Right renal cortex interstitium (tissue), 3 donors: ENCODE measurements at places on chromosomes 3 and 15. TPM values are rescaled to one million over a fixed set of nuclear protein-coding genes. Genes with fewer than 3 reads are reported as not detected.

GRCh38 chr3:27392950-27393679 is 23.9 kb upstream of the NEK10 start:
- DNase-seq, result no peak

DNA sequence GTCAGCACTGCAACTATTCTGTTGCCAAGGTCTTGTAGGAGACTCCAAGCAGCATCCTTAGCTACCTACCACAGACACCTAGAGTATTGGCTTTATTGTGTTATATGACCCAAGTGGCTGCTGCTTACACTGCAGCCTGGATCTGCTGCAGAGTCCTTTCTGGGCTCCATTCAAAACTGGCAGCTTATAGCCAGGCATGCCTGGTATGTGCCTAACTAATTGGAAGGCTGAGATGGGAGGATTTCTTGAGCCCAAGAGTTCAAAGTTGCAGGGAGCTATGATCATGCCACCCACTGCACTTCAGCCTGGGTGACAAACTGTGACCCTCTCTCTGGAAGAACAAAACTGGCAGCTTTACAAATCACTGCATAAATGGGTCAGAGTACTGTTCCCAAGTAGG is 8.6 kb downstream of the NDUFB4 start:
- DNase-seq, result no peak

Gene ADAMTSL3
- 3.5 TPM for polyA plus RNA-seq

DNA sequence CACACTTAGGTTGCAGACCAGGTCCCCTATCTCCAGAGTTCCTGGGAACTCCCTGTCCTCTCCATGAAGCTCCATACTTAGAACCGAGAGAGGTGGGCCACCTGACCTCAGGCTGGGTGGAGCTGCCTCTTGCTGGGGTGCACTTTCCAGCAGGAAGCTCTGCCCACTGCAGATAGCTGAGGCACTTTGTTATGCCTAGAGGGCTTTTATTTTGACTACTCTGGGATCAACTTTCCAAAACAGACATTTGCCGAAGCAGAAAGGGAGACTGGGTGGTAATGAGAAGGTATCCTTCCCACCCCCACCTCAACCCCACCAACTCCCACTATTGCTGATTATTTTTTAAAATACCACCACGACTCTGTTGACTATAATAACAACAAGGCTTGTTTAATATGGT is 54.7 kb downstream of the CLDN11 start:
- DNase-seq, result no peak

DNA sequence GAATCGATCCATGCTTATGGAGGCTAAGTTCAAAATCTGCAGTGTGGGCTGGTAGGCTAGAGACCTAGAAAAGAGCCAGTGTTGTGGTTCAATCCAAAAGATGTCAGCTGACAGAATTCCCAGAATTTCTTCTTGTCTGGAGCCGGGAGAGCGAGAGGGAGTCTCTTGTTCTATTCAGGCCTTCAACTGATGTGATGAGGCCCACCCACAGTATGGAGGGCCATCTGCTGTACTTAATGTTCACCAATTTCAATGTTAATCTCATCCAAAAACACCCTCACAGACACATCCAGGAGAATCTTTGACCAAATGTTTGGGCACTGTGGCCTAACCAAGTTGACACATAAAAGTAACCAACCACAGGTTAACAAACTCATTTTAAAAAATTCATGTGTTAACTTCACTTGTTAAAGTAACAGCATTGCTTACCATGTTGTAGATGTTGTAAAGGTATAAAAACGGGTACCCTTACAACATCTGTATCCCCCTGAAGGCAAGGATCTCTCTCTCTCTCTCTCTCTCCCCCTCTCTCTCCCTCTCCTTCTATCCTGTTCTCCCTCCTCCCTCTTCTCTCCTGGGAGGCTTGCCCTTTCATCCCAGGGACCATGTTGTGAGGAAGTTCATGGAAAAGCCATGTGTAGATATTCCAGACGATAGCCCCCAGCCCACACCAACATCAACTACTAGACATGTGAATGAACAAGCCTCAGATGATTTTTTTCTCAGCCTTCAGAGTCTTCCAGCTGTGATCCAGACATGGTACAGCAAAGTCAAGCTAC is 66.4 kb upstream of the CHD2 start:
- no peak for DNase-seq

Gene DPH3
- 27.8 TPM for polyA plus RNA-seq

Gene RYR3
- polyA plus RNA-seq, result 5.9 TPM

Gene RARRES1
- 9.7 TPM for polyA plus RNA-seq

DNA sequence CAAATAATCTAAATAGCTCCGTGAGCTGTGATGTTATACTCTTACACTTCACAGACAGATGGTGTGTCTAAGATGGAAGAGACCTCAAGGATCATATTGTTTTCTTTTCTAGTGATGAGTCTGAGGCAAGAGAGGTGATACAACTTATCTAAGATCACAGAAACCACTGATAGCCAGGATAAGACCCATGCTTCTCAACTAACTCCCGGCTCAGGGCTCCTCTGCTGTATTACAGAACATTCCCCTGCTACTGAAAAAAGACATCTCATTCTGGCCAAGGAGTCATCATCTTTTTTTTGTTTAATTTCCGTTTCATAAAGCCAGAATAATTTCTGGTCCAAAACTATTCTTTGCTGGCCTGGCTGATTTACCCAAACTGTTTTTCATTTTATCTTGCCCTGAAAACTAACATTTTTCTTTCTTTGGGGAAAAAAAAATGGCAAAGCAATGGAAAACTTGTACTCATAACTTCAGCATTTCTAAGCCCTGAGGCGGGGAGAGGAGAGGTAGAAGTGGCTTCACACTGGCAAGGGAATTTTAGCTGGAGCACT is 46.9 kb upstream of the GAP43 start:
- no peak for DNase-seq

Gene LNP1
- polyA plus RNA-seq, result 7.3 TPM

DNA sequence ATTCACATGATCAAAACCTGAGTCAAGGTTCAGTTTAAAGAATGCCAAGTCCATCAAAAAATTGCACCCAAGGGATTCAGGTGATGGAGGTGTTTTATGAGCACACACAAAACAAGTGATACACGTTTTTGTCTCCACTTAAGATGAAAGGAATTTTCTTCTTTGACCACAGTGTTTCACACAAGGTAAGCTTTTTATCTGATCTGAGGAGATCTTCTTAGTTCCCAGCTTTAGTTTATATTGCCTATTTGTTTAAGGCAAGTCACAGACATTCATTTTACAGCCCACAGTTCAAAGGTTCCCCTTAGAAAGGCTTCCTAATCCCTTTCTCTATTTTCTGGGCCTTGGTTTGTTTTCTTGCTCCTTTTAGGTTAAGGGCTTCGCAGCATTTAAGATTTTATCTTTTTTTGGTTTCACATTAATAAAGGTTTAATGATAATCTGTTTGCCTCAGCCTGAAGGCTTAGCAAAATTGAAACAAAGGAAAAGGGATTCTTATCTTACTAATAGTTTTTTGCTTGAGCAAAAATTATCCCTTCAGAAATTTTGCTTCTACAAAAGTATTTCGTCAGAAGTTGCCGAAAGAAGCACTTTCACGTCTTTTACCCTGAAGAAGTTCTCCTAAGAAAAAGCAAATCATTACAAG is 420.5 kb upstream of the NAALADL2 start:
- no peak for DNase-seq

- no peak for DNase-seq
Observed at GRCh38 chr15:59644756-59645155, 12.6 kb downstream of the GTF2A2 start.

Gene CTXN2
- polyA plus RNA-seq, result not detected

Gene USP3
- polyA plus RNA-seq, result 36.9 TPM

DNA sequence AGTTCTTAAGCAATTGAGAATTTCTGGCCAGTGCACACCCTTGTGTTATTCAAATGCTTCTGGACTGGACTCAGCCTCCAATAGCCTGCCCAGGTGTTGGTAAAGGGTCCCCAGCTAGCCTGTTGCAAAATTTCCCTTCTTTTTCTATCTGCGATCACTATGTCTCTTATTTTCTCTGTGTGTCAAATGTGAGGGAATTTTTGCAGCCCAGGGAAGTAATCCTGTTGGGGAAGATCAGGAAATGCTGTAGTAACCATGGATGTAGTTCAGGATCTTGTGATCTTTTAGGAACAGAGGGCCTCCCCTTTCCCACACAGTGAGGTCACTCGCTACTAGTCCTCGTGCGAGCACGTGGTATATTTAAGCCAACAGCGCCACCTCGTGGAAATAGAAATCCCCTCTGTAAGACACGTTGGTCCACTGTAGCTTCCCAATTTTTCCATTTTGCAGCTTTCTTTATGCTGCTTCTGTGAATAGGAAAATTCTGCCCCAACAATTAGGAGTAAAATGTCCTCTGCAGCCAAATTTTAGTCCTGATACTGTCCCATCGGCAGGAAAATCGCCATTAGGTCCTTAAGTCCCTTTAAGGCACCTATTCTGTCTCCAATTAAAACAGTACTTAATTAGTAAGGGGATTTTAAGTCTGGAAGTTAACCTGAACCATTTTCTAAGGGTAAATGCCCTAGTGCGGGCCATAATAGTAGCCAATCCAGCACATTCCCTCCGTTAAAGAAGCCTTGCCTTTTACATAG is 4.0 kb upstream of the SMCO1 start:
- DNase-seq, result no peak

DNA sequence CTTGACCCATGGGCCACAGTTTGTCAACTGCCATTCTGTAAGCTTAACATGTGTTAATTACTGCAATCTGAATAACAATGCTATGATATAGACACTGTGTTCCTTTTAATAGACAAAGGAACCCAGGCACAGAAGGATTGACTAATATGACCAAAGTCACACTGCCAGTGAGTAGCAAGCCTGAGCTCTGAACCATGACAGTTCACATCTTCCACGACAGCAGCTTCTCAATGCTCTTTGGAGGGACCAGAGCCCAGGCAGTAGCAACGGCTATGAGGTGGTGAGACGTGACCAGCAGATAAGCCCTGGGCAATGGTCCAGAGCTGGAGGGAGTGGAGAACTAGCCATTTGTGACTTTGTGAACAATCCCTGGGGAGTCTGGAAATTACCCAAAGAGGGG is 19.4 kb downstream of the CA12 start:
- no peak for DNase-seq

Gene ZNF35
- polyA plus RNA-seq, result 11.5 TPM

DNA sequence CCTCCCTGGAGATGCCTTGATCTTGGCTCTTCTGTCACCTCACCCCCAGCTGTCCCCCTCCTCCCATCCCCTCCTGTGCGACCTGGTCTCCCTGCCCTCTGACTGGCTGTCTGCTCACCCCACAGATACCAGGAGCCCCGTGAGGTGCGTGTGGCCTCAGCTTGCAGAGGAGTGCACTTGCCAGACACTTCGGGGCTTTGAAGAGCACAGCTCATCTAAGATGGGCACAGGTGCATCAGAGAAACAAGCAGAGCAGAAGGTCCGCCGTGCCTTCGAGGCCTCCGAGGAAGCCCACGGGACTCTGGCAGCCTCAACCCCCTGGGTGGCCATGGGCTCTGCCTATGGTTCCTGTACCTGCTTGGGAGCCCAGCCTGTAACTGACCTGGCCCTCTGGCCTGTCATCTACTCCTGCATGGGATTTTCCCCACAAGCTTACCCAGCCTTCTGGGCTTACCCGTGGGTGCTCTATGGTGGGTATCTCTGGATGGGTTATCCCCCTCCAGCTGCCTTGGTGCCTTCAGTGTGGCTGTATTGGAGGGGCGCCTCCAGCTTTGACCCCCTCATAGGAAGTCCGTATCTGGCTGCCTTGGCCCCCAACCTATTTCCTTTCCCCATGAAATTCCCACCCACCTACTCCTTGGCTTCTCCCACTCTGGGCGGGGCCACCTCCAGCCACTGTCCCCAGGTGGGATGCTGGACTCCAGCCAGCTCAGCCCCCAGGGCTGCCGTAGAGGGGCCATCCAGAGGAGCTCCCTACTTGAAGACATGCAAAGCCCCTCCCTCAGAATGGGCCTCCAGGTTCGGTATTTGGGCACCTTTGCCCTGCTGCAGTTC is 3.8 kb downstream of the PRR23E start:
- DNase-seq, result no peak

Gene SLC6A11
- polyA plus RNA-seq, result 0.08 TPM

Gene SH3BP5
- 59.4 TPM for polyA plus RNA-seq

GRCh38 chr3:42014458-42014920 is 52.6 kb upstream of the ULK4 start:
- no peak for DNase-seq

GRCh38 chr15:37134244-37134643 is 33.9 kb upstream of the MEIS2 start:
- no peak for DNase-seq

GRCh38 chr15:59950603-59951388 is 53.3 kb upstream of the FOXB1 start:
- DNase-seq, result no peak

Gene MAGEL2
- 4.1 TPM for polyA plus RNA-seq

DNA sequence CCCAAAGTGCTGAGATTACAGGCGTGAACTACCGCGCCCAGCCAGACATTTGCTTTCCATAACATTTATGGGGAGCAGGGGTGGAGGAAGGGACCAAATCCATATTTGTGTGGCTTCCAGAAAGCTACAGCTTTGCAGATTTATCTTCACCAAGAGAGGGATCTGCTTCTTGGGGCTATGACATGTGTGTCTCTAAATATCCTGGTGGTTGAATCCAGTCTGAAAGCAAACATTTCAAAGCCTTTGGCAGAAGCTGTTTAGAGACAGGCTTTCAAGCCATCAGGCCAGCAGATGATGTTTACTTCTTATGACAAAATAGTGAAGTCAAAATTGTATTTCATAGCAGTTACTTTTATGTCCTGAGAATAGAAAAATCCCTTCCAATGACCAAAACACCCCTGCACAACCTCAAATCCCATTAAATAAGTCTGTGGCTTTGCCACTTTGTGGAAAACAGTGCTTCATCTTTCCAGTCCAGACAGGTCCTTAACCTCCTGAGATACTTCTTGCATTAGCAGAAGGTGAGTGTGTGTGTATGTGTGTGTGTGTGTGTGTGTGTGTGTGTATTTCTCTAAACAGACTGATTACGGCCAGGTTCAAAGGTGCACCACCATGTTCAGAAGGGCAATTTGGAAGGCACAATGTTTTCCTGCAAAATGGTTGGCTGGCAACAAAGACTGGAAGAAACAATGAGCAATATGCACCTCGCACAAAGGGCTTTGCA is 191.4 kb upstream of the LRIG1 start:
- no peak for DNase-seq

Gene SLC22A13
- polyA plus RNA-seq, result 2.4 TPM

DNA sequence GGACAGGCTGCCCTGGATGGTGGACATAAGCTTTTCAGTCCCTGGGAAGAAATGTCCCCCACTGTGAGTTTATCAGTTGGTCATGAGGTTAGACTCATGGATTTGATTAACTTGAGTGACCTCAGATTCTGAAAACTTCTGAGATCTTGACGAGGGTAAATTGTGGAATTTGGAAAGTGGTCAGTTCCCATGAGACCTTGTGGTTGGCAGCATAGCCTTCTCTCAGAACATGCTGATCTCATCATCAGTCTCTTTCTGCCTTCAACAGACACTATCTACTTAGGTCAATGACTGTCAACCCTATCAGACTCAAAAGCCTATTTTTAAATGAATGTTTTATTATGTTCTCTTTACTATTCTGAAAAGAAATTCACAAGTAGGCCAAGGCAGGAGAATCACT is 45.6 kb upstream of the NDUFB4 start:
- DNase-seq, result no peak

DNA sequence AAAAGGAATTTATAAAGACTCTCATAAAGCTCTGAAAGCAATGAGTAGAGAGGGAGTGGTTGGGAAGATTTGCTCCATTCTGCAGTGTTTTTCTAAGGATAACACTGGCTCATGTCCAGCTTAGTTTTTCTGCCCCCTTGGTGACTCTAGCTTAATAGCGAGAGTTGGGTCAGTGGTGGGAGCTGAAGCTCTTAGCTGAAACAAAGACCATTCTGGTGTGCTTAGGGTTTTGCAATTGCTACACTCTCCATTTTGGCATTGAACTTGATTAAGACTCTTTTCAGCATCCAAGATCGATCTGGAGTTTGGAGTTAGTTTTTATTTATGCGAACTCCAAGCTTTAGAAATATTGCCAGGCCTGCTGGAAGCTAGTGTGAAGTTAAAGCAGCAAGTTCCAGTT is 98.0 kb downstream of the ATG7 start:
- no peak for DNase-seq
